Activated naive CD4-positive, alpha-beta T cell (primary cell): ENCODE measurements at places on chromosomes 3 and 15.

DNA sequence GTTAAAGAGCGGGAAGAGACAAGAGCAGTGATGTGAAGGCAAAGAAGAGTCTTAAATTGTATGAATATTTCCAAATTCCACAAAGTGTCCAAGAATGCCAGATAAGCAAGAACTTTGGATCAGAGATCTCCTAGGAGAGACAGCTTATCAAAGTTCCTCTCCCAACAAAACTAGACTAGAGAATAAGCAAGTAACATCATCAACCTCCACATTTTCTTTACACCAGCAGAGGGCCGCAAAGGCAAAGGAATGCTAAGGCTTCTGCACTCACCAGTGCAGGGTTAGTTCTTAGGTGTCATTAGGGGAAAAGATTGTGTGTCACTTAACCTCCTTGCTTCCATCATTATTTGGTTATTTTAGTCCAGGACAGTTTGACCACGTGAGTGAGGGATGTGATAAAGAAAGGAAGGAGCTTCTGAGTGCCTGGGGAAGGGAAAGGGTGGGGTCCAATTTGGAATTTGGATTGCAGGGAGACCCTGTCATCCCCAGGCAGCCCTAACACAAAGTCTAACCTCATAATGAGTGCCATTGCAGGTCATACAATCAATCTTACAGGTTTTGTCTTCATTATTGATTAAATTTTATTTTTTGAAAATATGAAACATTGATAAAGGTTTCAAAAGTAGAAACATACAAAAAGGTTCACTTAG is 7.5 kb upstream of the CMTM6 start:
- DNase-seq = no peak

- no peak for DNase-seq
Observed at GRCh38 chr3:118683636-118684035, 351.0 kb downstream of the IGSF11 start.

DNA sequence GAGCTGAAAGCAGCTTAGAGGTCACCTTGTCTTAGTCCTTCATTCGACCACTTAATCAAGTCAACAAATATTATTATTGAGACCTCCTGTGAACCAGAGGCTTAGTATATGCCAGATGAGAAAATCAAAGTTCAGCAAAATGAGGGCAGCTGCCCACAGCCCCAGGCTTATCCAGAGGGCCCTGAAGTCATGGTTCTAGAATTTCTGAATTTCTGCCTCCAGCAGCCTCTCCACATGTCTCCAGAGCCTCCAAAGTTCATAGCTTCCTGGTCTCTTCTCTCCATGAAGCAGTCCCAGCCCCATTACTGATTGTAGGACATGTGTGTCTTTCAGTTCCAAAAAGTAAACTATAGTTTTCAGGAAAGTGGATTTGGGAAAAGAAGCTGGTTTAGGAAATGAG is 96.9 kb upstream of the TSC22D2 start:
- no peak for DNase-seq

DNA sequence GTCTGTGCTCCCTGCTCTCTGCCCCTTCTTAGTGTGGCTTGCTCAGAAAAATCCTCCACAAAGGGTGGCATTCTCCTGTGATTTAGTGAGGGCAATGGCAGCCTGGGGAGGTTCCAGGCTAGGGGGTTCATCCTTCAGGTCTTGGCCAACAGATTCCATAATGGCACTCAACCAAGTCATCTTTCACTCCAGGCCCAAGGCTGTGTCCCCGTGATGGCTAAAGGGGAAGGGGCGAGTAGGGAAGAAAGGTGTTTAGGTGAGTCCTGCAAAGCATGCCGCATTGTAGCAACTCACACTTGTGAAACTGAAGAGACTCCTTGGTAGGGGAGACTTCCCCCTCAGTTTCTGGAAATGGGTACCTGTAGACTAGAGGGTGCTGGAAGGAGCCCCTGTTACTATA is 105.6 kb downstream of the THSD4 start:
- no peak for DNase-seq
